ENCODE measurements at places on chromosomes 5 and 9.

DNA sequence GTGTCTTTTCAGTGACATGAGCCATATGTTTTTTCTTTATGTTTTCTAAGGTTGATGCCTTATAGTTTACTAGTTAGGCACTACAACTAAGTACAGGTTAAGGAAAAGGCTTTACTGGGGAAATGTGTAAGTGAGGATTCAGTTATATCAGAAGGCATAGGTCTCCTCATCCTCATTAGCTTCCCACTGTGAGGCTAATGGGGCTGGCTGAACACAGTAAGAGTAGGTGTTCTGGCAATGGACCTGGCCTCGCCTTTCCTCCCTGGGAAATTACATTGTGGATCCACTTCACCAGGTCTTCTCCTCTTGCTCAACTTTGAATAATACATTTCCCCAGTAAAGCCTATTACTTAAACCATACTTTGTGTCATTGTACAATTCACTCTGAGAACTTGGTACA lies 225.5 kb downstream of the PTPRD start:
- no peak for DNase-seq

DNA sequence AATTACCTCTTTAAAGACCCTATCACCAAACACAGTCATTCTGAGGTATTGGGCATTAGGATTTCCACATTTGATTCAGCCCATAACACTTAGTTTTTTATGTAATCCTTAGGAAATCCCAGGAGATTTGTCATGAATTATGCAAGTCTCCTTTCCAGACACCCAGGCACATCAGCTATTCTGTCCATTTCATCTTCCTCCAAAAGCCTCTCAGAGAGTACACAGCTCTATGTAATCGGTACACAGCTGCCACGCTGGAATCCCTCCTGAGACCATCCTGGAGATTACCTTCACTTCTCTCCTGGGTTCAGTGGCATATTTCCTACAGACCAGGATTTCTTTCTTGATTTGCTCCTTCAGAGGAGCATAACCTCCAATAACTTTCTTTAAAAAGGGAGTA lies 2309.8 kb upstream of the WWC1 start:
- no peak for DNase-seq

DNA sequence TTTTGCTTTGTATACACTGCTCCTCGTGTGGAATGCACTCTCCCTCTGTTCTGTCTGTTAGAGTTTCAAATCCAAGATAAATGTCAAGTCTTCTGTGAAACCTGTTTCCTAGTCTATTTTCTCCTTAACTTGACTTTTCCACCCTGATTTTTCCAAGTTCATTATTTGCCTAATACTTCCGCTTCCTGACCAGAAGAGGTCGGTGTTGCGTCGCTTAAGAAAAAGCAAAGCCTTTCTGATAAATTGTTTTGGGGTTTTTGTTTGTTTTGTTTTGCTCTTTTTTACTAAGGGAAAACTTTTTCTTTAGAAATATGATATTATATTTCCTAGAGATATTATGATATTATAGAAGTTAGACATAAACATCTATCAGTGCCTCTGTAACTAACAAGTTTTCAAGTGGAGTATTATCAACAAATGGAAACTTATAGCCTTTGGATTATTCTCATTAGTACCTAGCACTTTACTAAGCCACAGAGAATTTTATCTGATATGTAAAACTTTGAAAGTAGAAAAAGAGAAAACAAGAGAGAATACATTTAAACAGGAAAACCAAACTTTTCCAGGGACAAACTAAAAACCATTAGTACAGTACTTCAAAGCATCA lies 55.8 kb downstream of the PHAX start:
- DNase-seq, result peak; percentile 25

GRCh38 chr9:120377268-120378159 lies 202.5 kb downstream of the CDK5RAP2 start:
- no peak for DNase-seq

DNA sequence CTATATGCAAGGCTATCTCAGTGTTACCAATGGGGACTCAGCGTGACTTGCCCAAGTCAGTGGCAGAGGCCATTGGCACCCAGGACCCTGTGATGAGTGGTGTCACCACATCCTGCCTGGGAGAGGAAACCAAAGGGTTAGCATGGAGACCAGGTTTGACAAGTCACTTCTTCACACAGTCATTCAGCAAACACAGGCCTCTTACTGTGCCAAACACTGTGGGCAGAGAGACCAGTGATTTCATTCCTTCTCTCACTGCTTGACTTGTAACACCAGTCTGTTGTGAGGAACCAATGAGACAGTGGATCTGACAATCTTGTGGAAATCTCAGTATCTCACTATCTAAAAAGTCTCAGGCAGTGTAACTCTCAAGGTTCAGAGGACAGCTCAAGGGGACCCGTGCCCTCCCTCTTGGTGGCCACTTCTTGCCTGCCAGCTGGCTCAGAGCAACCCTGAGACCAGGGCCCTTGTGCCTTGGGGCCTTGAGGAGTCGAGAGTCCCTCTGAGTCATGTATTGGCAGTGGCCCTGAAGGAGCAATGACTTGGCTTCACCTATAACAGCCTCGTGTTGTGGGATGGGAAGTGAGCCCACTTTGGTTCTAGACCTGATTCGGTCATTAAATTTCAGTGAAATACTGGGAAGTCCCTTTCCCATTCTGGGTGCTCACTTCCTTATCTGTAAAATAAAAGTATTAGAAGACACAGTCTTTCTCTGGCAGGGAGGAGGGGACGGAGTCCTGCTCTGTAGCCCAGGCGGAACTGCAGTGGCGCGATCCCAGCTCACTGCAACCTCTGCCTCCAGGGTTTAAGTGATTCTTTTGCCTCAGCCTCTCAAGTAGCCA lies 1.6 kb downstream of the FABP6 start:
- DNase-seq, result no peak

DNA sequence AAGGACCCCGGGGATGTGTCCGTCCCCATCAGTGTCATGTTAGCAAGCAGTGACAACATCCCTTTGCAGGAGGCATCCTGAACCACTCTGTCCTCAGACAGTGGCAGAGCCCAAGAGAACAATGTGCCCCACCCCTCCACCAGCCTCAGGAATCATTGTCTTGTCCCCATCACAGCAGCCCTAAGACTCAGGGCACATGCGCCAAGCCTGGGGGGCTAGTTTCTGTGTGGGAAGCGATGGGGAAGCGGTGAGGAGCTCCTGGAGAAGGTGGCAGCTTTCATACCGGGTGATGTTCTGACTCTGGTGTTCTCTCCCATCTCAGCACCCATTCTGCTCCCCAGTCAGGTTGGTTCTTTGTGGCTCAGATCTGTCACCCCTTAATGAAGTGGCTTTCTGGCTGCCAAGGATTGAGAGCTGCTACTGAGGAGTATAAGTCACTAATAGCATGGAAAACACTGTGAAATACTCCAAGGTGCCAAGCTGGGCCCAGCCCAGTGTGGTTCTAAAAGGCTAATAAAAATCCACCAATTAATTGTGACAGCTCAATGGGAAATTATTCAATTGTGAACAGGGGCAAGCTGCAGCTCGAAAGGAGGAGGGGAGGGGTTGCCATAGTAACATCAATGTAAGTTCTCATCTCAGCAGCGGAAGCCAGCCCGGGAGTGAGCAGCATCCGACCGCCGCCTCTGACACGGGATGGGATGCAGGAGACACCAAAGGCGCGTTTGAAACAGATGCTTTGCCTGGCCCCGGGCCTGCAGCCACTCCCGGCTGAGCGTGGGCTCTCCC lies 4.7 kb downstream of the QRFP start:
- no peak for DNase-seq

DNA sequence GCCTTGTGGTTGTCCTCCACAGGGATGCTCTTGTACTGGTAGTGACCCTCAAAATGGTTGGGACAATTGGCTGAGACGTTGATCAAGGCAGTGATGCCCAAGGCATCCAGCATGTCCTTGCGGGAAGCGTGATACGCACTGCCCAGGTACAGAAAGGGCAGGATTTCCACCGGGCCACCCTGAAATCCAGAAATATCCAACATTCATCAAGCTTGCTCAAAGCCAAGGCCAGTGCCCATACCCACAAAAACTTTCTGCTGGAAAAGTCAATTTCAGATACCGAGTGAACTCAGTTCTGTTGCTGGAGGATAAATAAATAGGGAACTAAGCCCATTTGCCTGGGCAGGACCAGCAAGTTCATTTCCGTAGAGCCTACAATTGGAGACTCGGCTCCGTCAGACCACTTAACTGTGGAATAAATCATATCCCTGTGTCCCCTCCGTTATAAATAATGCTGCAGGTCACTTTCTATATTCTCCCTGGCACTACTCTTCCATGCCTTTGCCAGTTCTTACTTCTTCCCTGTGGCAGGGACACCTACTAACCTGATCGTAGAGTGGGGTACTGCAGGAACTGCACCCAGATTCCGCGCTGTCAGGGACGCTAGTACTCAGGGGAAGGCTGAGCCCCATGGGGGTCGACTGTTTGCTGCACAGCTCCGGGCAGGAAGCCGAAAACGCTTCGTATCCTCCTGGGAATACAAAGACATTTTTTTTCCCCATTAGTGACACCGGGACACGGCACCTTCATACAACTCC lies 1.2 kb downstream of the DUSP1 start:
- peak; percentile 10 for DNase-seq

All from NCI-H1092 treated with DMSO at 0.1 percent for 48 hours (cell line).